ENCODE measurements at places on chromosomes 16 and 17.

DNA sequence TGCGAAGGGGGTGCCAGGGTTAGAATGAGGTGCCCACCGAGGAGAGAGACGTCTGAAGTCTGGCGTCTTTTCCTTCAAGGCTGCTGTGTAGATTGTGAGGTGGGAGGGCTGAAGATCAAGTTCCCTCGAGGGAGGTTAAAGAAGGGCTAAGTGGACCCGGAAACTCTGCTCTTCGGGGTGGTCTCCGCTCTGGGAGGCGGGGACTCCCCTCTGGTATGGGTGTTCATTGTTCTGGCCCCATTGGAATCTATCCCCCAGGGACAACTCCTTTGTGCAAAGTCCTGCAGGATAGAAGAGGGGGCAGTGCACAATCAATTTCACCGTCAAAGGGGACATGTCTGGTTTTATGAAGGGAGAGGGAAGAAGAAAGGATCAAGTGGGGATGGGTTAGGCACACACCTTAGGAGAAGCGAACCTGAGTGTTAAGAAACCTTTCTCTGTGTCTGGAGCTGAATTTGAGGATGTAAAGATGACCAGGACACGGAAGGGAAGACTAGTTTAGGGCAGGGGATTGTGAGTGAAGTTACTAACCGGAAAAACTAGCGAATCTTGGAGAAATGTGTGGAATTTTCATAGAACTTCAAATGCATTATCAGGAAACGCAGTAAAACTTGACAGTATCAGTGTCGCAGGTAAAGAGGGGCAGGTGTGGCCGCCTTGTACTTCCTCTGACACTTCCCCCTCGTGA, 809 bp upstream of the RAB34 start:
- no peak for DNase-seq

DNA sequence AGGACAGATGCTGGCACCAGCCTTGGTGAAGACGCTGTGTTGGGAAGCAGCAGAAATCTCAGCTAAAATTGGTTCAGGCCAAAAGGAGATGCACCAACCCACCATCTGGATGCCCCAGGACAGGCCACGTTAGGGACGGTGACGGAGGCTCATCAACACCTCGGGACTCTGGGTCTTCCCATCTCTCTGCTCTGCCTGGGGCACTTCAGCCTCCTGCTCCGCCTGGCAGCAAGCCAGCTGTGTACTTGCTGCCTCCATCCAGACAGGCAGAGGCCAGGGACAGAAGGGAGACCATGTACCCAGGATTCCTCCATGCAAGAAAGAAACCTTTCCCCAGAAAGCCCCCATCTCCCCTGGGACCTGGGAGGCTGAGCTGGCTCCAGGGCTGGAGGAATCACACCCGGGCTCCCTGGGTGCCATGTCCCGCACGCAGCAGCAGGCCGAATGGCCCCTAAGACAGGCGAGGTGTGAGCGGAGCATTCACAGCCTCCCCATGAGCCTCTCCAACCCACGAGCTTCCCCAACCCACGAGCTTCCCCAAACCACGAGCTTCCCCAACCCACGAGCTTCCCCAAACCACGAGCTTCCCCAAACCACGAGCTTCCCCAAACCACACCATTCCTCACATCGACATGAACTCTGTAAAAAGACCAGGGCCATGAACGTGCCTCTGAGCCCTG, 274.5 kb downstream of the C16orf95 start:
- DNase-seq = no peak

- no peak for DNase-seq
Measured at GRCh38 chr17:44914148-44914547, 1.2 kb downstream of the GFAP start.

DNA sequence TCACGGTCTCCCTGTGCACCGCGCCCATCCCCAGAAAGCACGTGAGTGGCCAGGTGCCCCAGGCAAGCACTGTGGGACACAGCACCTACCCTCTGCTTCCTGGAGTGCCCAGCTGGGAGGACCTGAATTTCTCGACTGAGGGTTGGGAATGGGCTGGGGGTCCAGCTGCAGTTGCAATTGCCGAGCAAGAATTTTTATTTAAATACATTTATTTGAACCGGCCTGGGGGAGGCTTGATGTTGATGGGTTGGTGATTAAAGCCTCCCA, 6.3 kb downstream of the SLC5A2 start:
- no peak for DNase-seq

DNA sequence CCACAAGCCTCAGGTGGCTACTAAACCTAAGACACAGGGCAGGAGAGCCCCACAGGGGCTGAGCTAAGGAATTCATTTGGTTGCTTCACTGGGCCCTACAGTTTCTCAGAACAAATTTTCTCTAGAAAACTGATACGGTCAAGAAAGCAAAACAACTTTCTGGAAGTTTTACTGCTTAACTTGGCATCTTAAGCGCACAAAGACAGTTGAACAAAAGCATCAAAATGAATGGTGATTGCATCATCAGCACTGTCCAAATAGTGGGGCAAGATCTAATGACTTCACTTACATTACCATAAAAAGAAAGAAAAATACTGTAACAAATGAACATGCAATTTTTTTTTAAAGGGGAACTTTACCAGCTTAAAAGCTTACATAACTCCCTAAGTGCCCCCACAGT, 47.6 kb downstream of the XPO6 start:
- no peak for DNase-seq

Measured in NCI-H446 (cell line).